Common myeloid progenitor, CD34-positive (primary cell): ENCODE measurements at places on chromosomes 3 and 15.

GRCh38 chr3:131047582-131047981 is 20.9 kb downstream of the NEK11 start:
- DNase-seq = no peak
- no peak overlapping the region for H3K27ac ChIP-seq
- no peak overlapping the region for H3K4me3 ChIP-seq
- no peaks in the 10 kb centered on the region for H3K27me3 ChIP-seq
- H3K36me3 ChIP-seq = no peaks in the 10 kb centered on the region

- H3K27me3 ChIP-seq = no peaks in the 10 kb centered on the region
- no peaks in the 10 kb centered on the region for H3K36me3 ChIP-seq
- no peak overlapping the region for H3K4me3 ChIP-seq
- DNase-seq = no peak
These were observed 45.7 kb upstream of the PLSCR5 start for GRCh38 chr3:146650691-146651442.

GRCh38 chr3:151035072-151035471 is 50.4 kb upstream of the MED12L start:
- H3K4me3 ChIP-seq = no peak overlapping the region
- no peak for DNase-seq
- H3K27ac ChIP-seq = no peak overlapping the region
- no peaks in the 10 kb centered on the region for H3K4me1 ChIP-seq
- H3K27me3 ChIP-seq = no peaks in the 10 kb centered on the region
- H3K36me3 ChIP-seq = no peaks in the 10 kb centered on the region

DNA sequence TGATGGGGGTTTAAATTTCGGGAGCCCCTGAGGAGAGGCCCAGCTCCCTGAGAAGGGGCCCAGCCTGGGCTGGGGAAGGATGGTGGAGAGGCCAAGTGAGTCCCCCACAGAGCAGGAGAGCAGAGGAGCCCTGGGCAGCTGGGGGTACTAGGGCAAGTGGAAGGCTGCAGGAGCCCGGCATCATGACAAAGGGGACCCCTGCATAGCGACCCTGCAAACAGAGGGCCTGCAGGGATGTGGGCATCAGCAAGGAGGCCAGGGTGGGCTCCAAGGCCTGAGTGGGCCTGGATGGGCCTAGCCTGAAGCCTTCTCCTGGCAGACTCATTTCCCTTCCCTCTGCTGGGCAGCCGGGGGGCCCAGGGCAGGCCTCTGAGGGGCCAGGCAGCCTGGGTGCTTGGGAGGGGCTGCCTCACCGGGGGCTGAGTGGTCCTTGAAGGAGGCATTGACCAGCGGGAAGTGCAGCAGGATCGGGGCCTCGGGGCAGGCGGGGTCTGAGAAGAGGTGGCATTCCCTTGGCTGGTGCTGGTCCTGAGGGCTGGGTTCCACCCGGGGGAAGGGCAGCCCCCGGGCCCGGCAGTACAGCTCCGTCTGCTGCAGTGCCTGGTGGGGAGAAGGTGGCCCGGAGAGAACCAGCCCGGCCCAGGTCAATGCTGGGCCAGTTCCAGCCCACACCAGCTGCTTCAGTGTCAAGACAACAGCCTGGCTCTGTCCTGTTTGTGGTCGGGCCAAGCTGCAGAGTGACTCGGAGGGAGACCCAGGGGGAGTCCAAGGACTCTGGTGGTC is 24.7 kb downstream of the PLA2G4D start:
- H3K27me3 ChIP-seq = no peaks in the 10 kb centered on the region
- H3K4me3 ChIP-seq = no peak overlapping the region
- DNase-seq = no peak
- no peak overlapping the region for H3K27ac ChIP-seq
- H3K4me1 ChIP-seq = no peaks in the 10 kb centered on the region

- DNase-seq = peak; percentile 81
- H3K27ac ChIP-seq = no peak overlapping the region
- H3K27me3 ChIP-seq = no peaks in the 10 kb centered on the region
- H3K4me1 ChIP-seq = peaks cover 26% of the 10 kb centered on the region
- no peaks in the 10 kb centered on the region for H3K36me3 ChIP-seq
These were observed 72.7 kb downstream of the HMG20A start for GRCh38 chr15:77493324-77493907.
